ENCODE measurements at places on chromosomes 5 and 9.
A peak's percentile ranks its signal among the peaks of the same experiment; 100 is the strongest.

DNA sequence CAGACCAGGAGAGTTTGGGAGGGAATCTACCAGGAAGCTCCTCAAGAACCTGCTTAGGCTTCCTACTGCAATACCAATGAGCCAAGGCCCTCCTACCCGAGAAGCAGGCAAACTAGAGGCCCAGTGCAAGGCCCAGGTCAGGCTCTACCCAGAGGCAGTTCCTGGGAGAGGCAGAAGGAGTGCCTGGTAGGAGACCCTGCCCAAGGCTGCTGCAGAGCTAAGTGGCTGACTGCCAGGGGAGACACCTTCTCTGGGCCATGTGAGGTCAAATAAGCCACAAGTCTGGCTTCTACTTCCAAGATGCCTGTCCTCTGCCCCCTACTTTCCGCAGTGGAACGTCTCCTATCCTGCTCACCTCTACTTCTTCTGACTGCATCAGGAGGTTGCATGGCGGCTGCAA lies 17.8 kb downstream of the ACSL6 start:
- DNase-seq = no peak

DNA sequence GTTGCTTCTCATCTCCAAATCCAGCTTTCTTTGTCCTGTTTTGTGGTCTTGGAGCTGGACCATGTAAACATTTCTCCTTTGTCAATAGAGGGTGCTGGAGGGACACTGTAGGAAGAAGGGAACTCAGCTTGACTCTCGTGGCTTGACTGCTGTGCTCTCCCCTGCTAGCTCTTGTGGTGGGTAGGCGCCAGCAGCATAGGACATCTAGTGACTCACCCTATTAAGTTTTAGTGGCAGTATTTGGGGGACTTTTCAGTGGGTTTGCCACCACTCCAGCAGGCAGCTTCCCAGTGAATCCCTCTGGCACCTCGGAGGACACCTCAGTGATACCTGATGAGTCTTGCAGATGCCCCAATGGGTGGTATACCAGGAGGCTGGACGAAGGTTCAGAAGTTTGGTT lies 97.8 kb downstream of the TSSK1B start:
- DNase-seq = peak; percentile 73

GRCh38 chr5:177431317-177432142 lies 5.1 kb downstream of the GRK6 start:
- DNase-seq = no peak

DNA sequence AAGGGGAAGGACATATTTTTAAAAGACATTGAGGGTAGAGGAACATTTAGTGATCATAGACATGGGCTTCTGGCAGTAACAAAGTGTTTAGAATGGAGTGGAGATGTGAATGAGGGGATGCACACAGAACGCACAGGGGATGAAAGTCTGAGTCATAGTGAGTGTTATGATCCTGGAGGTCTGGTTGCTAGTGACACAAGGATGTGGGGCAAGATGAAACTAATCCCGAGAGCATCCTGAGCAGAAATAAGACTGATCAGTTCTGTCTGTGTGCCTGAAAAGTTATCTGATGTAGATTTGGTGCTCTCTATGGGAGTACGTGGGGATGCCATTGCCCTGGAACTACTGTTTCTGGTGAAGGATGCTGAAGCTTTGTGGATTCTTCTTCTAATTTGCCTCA lies 141.1 kb downstream of the CHSY3 start:
- peak; percentile 72 for DNase-seq

DNA sequence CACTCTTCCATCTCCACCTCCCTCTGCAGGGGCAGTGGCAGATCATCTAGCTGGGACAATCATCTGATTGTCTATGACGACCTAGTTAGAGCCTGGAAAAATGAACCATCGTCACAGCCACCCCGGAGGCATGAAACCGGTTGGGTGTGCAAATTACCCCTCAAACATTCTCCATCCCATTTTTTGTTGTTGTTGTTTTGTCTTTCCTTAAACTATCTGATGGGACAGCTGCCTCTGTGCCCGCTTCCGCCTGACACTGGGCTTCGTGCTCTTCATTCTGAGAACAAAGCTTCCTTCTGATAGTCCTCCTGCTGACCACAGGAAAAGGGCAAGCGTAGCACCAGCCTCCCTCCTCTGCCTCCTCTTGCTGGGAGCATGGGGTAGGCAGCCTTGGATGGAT lies 7.0 kb upstream of the NDST1 start:
- DNase-seq = no peak

DNA sequence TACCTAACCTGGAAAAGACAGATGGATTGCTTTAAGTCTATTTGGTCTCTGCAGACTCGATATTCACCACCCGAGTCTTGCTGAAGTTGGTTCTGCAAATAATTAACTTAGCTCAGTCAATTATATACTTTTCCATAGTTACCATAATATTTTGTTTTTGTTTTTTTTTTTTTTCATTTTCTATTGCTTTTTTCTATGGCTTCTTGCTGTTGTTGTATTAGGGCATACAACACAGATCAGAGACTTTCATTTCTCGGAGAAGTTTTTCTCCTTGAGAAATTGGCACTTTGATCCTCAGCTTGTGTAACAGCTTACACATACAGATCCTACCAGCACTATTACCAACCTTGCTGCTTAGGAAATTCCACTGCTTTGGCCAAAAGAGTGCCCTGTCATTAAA lies 88.0 kb downstream of the GPR21 start:
- no peak for DNase-seq

DNA sequence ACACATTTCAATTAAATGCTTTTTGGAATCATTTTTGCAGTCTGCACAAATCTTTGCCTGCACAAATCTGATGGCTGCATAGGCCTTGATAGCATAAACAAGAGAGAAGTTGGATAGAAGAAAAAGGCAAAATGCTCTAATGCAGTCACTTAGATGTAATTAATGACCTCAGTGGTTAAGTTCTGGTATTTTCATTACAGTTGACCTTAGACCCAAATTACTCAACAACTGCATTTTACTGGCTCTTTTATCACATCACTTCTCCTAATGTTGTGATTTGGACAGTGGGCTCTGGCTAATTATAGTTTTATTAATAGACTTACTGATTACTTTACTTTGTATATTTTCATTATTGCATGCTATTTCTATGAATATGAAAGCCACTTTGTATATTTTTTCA lies 34.3 kb downstream of the NTRK2 start:
- no peak for DNase-seq
